Parietal lobe (tissue), 2 donors: ENCODE measurements at places on chromosomes 13 and 19. TPM values are rescaled to one million over a fixed set of nuclear protein-coding genes. Genes with fewer than 3 reads are reported as not detected.

ZNF229 gene
- 16.6 TPM for total RNA-seq

ZNF222 gene
- 14.7 TPM for total RNA-seq

LGALS14 gene
- not detected for total RNA-seq

OVOL3 gene
- not detected for total RNA-seq

MISP3 gene
- total RNA-seq = 0.63 TPM
